ENCODE measurements at places on chromosomes 4 and X. TPM values are rescaled to one million over a fixed set of nuclear protein-coding genes. Genes with fewer than 3 reads are reported as not detected.

Gene ESX1
- polyA plus RNA-seq = not detected

Gene BMP3
- polyA plus RNA-seq = 1.2 TPM

DNA sequence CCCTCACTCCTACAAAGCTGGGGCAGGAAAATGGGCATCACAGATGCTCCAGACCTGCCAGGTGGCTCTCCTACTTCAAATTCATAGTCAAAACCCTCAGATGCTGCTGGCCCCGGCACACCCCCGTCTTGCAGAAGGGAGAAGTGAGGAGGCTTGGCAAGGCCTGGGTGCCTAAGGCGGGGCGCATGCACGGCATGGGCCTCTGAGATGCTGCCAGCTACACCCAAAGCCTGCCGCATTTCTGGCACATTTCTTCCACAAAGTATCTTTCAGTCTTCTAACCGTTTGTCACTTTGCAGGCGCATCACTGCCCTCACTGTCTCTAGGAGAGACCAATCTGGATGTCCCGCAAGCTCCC is 19.6 kb downstream of the WDR1 start:
- DNase-seq = no peak

- DNase-seq = no peak
Observed at GRCh38 chr4:127141856-127142255, 490.9 kb upstream of the INTU start.

DNA sequence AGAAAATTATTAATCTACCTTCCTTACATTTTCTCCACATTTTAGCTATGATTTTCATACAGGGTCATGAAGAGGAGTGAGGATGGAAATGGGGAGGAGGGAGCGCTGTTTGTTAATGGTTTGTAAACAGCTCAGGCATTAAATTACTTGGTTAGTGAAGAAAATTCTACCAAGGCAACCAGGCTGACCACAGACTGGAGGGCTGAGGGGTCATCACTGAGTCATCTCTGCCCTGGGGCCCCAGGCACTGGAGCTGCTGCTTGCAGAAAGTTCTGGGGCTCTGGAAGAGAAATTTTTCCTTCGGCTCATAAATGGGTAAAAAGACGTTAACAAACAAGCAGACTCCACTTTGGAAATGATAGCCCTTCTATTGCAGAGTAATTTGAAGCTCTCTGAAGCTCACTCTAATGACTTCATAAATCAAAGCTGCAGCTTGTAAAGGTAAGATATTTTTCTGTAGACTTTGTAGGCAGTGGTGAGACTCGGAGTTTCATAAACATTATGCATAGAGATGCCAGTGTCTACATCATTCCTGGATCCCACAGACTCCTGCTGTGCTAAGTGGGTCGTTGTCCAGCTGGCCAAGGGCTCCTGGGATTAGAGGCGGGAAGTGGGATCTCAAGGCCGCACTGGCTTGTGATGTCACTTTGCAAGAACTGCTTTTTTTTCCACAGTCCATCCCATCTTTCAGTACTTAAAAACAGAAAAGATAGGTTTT is 159.6 kb downstream of the PTTG2 start:
- peak; percentile 74 for DNase-seq

Gene ARR3
- polyA plus RNA-seq = 0.37 TPM

- DNase-seq = no peak
Observed at GRCh38 chr4:8344377-8344776, 74.8 kb downstream of the HTRA3 start.

DNA sequence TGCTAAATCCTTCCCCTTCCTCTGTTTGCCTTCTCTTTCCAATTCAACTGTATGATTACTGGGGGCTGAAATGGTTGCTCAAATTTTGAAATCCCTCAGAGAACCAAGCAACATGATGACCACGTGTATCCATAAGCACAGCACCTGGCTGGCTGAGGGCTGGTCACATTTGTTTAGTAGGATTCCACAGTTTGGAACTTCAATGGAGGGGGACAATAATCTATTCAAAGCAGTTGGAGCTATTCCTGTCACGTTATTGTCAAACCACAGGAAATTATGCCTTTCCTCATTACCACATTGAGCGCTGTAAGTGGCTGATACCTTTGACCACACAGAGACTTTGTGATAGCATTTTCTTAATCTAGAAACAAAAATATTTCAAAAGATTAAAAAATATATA is 7.0 kb downstream of the TMSB4X start:
- no peak for DNase-seq

DNA sequence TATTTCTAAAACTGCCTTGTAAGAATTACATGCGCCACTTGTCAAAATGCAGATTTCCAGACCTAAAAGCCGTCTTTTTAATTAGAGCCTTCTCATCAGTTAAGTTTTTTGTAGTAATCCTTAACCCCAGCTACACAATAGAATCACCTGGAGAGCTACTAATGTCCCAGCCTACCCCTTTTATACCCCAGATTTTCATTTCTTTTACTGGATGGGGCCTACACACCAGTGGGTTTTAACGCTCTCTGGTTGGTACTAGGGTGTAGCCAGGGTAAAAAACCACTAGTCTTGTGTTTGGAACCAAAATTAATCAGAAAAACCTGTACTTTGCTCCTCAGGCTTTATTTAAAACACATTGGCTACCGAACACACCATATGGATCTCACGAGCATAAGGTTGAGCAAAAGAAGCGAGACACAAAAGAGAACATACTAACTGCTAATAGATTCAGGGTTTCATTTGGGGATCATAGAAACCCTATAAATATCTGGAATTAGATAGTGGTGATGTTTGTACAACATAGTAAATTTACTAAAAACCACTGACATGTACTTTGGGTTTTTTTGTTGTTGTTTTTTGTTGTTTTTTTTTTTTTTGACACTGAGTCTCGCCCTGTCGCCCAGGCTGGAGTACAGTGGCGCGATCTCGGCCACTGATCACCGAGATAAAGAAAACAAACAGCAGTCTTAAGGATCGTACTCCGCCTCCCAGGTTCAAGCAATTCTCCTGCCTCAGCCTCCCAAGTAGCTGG is 30.6 kb downstream of the BBS12 start:
- DNase-seq = no peak

GRCh38 chr4:37748485-37748884 is 62.3 kb upstream of the RELL1 start:
- DNase-seq = no peak

DNA sequence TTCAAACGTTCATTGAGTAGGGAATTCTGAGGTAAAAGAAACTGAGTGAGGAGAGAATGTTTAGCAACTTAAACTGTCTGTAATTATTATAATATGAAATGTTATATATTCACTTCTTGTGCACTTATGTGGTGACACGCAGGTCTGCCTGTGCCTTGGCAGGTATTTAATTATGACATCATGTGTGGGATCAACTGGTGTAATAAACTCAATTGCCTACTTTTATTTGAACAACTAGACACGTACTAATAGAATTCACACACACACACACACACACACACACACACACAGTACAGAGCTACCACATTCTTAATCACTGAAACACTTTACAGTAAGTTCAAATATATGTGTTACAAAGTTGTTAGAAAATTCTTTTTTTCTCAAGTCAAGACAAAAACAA is 20.7 kb upstream of the SLC25A31 start:
- no peak for DNase-seq

Gene FBXW7
- polyA plus RNA-seq = 28.6 TPM

GRCh38 chr4:184329235-184329634 is 111.6 kb upstream of the ENPP6 start:
- no peak for DNase-seq

Gene TXK
- 0.76 TPM for polyA plus RNA-seq

DNA sequence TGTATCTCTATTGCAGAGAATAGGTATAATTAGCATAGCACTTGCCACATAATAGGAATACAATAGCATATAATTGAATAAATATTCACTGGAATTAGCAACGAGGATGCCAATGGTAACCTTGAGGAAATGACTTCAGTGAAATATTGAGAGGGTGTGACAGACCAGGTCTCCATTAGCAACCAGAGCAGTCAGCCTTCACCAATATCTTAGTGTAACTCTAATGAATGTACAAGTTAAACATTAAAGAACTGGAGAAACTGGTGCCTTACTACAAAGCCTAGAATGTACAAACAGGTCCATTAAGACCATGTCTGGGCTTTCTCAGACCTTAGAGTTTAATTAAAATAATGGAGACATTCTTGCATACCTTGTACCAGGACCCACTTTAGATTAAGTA is 143.0 kb downstream of the MAGEB17 start:
- DNase-seq = no peak

DNA sequence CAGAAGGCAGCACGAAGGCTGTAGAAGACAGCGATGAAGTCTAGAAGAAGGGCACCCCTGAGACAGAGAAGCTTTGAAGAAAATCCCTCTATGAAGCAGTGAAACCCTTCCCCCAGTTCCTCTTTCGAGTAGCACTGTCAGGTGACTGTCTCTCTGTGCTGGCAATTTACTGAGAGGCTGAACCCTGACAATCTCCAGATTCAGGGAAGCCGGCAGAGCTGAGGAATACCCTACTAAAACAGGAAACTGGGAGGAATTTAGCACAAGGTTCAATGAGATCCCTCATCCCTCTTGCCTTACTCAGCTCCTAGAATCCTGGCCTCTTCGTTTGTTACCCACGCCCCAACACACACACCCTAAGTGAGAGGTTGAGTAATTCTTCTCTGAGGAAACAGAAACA is 239.7 kb upstream of the NOCT start:
- DNase-seq = peak; percentile 56

GRCh38 chrX:252957-253291 is 28.3 kb upstream of the PLCXD1 start:
- no peak for DNase-seq

Gene PFKFB1
- 0.69 TPM for polyA plus RNA-seq

- DNase-seq = no peak
Observed at GRCh38 chrX:1424147-1424851, 28.4 kb downstream of the ASMTL start.

Gene HSPA4L
- polyA plus RNA-seq = 5.4 TPM

Gene ODAPH
- polyA plus RNA-seq = not detected

DNA sequence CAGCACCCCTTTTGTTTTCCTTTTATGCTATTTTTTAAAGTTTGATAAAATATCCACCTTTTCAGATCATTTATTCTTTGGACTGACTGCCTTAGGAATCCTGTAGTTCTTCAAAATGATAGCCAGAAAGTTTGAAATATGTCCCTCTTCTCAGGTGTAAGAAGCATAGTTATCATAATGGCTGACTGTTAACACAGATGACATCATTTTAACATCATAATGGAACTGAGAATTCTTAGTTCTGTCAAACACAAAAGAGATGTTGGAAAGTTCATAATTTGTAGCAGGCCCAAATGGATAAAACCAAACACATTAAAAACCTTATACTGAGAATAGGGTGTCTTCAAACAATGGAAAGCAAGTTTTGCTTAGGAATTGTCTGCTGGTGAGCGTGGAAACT is 1254.4 kb downstream of the ADGRL3 start:
- DNase-seq = no peak

GRCh38 chrX:67289055-67289499 is 254.7 kb upstream of the AR start:
- peak; percentile 86 for DNase-seq

Gene MAGEA12
- not detected for polyA plus RNA-seq

DNA sequence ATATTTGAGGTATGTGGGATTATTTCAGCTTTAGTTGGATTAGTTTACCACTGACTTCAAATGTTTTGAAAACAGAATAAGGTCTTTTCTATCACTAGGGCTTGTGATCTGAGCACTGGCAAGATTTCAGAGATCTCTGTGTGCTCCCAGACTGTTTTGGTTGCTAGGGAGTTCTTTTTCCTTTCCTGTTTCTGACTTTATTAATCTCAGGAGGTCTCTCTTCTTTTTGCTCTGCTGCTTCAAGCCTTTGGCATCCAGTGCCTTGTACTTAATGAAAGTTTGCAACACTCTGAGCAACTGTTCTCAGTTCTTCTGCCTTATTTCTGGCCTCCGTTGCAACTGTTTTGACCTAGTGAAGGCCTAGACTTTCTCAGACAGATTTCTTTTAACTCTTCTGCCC is 32.1 kb upstream of the PAQR3 start:
- peak; percentile 87 for DNase-seq

- no peak for DNase-seq
Observed at GRCh38 chr4:161178310-161178709, 985.5 kb downstream of the FSTL5 start.

Gene NPY2R
- polyA plus RNA-seq = not detected

DNA sequence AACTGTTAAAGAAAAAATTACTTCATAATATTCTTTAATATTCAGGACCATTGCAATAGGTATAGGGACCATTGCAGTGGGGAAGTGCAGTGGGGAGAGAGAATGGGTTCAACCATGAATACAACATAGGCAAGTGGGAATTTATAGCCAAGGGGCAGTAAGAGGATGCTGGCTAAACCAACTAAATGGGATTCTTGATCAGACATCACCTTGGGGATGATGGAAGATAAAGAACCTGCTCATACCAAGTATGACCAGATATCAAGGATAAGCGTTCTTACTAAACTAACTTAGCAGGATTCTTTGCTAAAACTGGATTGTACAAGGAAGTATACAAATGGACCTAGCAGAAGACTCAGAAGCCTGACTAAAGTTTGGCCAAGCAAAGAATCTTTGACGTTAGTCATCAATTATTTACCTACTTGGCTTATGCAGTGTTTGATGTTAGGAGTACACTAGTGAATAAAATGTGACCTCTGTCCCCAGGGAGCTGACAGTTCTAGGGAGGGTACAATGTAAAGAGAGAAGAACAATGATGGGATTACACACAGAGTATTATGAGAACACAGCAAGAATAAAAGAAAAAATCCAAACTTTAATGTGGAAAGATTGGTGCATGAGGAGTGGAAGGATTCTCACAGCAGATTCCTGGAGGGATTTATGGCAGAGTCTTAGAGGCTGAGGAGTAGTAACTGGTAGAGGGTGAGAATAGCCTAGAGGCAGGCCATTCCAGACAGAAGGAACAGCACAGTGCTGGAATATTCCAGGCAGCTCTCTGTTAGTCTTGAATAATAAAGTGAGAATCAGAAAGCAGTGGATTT is 54.7 kb upstream of the MYOZ2 start:
- no peak for DNase-seq

GRCh38 chrX:29487714-29488113 is 727.6 kb upstream of the MAGEB2 start:
- DNase-seq = no peak

- DNase-seq = no peak
Observed at GRCh38 chrX:109959356-109959871, 43.5 kb upstream of the TMEM164 start.

DNA sequence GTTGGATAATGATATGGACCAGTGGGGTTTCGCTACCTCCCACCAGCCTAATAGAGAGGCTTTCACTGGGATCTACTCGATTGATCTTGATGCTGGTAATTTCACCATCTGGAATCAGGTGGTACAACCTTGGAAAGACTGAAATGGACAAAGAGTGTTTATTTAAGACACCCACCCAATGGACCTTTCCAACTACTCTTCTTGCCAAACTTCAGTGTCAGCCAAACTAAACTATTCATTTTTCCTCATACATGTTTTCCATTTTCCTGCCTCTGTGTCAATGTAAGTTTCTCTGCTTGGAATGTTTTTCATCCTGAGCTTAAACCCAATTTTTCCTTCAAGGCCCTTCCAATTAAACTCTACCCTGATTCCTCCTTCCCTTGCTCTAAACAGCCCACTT is 92.6 kb downstream of the LNX1 start:
- no peak for DNase-seq

Gene SLC49A3
- 15.5 TPM for polyA plus RNA-seq

Gene SLC9A7
- polyA plus RNA-seq = 6.1 TPM
